IPS DF 6.9 (cell line): ENCODE measurements at places on chromosomes 5 and 9.

- DNase-seq: no peak
Measured at GRCh38 chr5:177473443-177474001, at the start of gene DBN1. Gene DBN1 (minus strand): TSS chr5:177473634. CDS start chr5:177473521, 113 bp downstream.

DNA sequence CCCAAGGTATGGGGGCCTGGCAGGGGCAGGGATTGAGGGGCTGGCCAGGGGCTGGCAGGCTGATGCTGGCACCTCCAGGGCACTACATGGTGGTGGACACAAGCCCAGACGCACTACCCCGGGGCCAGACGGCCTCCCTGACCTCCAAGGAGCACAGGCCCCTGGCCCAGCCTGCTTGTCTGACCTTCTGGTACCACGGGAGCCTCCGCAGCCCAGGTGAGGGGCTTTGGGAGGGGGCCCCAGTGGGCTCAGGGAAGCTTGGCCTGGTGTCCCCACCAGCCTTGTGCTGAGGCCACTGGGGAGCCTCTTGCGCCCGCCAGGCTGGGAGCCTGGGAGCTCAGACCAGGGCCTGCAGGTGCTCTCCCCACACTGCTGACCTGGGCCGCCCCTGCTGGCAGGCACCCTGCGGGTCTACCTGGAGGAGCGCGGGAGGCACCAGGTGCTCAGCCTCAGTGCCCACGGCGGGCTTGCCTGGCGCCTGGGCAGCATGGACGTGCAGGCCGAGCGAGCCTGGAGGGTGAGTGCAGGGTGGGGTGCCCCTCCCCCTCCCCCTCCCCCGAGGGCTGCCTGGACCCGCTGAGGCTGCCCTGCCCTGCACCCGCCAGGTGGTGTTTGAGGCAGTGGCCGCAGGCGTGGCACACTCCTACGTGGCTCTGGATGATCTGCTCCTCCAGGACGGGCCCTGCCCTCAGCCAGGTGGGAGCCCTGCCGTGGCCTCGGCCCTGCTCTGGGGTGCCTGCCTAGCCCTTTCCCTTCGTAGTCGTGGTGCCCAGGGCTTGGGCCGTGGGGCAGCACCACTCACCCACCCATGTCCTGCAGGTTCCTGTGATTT lies 5.7 kb downstream of the MAMDC4 start:
- DNase-seq: no peak

DNA sequence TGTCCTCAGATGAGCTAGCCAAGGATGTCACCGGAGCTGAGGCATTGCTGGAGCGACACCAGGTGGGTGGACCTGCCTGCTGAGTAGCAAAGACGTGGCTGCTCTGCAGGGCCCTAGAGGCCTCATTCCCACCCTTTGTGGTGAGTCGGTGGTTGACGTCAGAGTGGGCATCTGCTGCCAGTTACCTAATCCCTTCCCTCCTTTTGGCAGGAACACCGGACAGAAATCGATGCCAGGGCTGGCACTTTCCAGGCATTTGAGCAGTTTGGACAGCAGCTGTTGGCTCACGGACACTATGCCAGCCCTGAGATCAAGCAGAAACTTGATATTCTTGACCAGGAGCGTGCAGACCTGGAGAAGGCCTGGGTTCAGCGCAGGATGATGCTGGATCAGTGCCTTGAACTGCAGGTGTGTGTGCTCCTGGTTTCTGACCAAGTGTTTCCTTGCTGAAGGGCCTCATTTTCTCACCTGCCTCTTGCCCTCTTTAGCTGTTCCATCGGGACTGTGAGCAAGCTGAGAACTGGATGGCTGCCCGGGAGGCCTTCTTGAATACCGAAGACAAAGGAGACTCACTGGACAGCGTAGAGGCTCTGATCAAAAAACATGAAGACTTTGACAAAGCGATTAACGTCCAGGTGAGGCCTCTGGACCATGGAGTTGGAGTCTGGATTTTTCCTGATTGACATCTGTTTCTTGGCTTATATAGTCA lies 48.9 kb downstream of the DYNC2I2 start:
- DNase-seq: no peak

DNA sequence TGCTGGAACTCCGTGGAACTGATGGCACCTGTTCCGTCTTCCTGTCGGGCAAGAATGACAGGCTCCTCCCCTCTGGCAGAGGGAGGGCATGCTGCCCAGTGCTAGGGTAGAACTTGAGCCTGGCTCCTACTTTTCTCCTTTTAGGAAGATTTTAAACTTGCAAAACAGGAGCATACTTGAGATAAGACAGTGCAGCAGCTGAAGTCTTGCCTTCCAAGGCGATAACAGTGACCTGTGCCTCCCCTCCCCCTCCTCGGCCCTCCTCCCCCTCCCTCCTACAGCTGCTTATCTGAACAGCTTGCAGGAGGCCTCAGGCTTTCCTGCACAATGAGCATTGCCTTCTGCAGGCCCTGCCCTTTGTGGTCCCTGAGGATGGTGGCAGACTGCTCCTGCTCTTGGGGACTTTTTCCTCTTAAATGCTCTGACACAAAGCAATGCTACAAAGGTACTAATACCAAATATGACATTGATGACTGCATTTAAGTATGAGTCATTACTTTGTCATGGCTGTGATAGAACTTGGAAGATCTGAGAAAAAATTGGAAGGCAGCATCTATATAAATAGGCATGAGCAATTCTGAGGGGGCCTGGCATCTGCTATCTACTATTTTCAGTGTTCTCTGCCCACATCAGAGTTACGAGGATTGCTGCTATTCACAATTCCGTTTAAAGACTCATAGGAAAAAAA lies 2.0 kb downstream of the GADD45G start:
- DNase-seq: no peak

DNA sequence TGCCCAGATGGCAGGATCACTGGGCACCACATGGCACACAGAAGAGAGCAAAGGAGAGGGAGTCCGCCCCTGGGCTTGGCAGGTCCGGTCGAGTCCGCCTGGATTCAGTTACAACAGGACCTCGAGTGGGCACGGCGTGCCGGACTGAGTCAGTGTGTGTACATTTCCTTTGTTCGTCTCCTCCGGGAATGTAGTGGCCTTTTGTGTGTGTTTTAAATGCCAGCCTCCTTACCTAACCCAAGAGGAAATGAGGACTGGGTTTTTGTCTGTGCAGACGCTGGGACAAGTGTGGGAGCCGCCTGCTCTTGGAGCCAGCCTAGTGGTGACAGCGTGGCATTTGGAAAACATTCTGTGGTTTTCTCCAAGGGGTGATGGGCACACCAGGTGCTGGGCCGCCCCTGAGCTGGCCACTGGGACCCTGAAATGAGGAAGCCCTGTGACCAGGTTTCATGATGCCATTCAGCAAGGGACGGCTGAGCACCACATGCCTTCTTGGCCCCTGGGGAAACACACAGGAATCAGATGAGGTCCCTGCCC lies 9.6 kb downstream of the NEK6 start:
- DNase-seq: no peak

DNA sequence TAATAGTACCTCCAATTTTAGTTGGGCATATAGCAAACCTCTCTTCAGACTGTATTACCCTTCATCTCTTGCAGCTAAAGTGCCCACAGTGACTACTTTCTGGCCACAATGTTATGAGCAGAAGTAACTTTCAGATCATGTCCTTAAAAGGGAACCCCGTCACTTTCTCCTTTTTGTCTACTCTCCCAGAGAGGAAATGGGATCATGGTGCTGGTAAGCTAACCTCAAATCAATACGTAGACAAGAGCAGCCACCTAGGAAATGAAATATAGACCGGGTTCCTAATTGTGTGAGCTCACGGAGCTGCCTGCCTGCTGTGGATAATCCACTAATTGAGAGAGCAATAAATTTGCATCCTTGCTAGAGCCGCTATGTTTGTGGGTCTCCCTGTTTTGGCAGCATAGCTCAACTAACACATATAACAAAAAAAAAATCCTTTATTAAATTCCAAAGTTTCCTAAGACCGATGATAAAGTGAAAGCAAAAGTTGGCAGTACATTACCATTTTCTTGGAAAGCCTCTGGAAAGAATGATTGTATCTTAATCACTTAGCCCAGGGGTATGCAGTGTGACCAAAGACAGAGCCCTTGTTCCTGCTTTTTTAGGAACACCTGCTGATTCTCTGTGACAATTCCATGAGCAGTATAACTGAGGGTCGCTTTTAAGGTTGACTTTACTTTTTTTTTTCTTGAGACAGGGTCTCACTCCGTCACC lies 5.6 kb upstream of the IL7R start:
- no peak for DNase-seq

DNA sequence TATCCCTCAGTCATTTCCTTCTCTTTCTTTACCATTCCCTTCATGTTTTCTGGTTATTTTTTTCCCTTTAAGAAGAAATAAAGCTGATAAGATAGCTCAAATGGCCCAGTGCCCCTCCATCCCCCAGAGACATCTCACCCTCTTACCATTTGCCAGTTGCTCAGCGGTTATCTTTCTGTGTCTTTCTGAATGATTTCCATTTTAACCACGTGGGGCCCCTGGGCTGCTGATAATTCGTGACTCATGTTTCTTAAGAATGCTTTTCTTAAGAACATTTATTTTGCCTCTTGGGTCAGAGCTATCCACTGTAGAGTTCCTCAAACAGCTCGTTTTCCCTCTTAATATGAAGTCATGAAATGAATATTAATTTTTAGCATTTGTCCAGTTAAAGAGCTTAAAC lies 147.8 kb downstream of the MAST4 start:
- no peak for DNase-seq

DNA sequence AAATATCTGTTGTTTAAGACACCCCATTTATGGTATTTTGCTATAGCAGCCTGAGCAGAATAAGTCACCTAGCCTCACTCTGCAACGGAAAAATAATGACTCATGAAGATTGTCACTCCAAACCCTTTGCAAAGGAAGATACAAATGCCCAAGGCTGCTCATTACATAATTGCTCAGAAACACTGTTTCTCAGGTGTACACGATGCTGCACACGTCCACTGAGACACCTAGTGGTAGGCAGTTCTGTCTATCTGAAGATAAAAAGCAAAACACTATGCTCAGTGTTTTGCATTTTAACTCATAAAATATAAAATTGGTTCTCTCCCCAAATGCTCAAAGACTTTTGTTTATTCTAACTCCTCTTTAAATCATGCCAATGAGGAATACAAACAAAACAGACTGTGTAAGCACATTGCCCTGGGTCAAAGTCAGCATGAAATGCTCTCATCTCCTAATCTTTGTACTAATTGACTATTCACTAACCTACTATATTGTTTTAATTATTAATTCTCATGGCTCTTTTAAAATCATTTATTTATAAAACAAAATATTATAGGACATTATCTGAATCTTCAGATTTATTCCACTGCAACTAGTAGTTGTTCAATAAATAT lies 7.7 kb upstream of the TSLP start:
- no peak for DNase-seq
